Stimulated activated CD4-positive, alpha-beta T cell treated with anti-CD3 and anti-CD28 coated beads, Interleukin-15, amount 100 ng/mL, for 48 hours (primary cell): ENCODE measurements at places on chromosomes 12 and 14.
A peak's percentile ranks its signal among the peaks of the same experiment; 100 is the strongest.

DNA sequence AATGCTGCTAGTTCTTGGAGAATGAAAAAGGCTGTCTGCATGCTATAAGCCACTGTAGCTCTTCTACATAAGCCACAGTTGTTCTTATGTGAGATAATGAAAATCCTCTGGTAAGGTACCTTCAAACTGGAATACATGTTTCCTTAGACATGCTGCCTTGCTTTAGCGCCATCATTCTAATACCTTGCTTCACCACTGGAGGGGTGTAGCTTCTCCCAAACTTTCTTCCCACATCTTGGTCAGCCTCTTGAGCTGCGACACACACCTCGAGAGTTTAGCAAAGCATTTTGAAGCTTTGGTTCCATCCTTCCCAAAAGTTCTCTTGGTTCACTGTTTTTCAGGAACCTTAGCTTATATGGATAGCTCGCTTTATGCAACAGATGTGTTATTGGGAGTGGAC, 69.5 kb downstream of the NKX2-1 start:
- DNase-seq = no peak

DNA sequence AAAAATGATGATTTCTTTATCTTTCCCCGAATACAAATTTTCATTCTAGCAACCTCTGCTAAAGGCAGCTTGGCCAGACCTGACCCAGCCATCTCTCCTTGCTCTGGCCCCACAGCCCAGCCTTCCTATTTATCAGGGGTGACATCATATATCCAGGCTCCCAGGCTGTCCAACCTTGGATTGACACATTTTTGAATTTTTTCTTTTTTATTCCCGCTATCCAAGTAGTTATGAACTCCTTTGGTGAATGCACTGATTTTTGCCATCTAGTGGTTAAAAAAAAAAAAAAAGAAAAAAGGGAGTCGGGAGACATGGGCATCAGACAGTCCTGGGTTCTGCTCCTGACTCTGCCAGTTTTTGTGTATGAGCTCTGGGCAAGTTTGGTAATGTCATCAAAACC, 120.5 kb downstream of the PTPN11 start:
- DNase-seq = no peak

GRCh38 chr14:88196116-88196890, 126.8 kb downstream of the KCNK10 start:
- no peak for DNase-seq

DNA sequence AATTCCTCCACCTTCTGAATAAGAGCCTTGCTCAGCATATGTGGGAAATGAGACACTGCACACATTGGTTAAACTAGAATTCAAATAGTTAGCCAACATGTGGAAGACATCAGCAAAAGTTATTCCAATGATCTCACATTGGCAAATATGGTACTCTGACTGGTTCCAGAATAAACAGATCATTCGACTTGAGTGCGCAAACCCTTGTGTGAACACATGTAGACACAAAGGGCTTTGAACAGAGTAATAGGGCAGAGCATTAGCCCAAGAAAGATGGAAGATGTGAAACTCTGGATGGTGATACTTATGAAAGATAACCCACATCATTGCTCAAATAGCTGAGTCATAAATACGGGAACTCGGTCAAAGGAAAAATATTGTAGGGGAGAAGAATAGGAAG, 1133.4 kb upstream of the SEL1L start:
- DNase-seq = no peak

DNA sequence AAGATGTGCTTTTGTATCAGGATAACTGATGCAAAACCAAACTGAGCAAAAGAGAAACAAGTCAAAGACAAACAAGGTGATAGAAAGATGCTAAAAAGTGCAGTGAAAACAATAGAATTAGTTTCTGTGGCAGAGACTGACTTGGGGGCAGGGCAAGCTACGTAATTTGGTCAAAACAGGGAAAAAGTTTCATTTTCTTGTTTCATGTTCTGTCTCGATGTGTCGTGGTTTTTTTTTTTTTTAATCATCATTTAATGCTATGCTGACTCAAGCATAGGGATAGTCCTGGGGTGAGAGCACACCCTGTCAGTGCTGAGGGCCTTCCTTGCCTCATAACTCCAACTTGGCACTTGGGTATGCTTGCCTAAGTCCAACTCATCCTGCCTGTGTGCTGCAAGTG, 144.1 kb upstream of the PTPRQ start:
- DNase-seq = no peak

DNA sequence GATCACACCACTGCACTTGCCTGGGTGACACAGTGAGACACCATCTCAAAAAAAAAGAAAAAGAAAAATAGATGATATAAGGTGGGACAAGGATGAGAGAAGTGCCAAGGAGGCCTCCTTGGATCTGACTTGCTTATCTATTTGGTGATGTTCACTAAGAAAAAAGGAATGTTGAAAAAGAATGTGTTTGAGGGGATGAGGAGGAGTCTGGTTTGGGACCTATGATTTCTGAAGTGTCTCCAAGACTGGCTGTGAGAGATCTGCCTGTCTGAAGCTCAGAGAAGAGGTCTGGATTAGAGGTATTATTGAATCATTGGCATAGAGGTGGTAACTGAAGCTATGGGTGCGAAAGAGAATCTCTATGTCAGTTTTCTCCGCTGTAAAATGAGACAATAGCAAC, 42.8 kb downstream of the BCAT1 start:
- no peak for DNase-seq

DNA sequence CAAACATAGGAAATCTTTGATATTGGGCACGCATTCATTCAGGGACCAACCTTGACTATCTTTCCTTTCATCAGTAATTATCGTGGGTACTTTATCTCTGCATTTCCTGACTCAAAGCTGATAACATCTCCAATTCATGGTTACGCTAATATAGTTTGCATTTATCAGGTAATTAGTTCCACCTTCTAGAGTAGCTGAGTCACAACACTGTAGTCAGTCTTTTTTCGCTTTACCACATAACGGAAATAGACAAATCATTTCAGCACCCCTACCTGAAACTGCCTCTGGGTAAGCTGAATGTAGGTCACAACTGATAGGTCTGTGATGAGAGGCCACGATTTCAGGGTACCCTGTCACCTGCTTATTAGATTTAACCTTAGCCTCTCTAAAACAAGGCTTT, 36.7 kb upstream of the IL22 start:
- peak; percentile 24 for DNase-seq

GRCh38 chr14:83297361-83297760, 1763.7 kb upstream of the SEL1L start:
- no peak for DNase-seq

- no peak for DNase-seq
Measured at GRCh38 chr14:90508536-90509254, 111.9 kb downstream of the CALM1 start.

- no peak for DNase-seq
Measured at GRCh38 chr14:92549105-92549858, 35.7 kb downstream of the RIN3 start.

DNA sequence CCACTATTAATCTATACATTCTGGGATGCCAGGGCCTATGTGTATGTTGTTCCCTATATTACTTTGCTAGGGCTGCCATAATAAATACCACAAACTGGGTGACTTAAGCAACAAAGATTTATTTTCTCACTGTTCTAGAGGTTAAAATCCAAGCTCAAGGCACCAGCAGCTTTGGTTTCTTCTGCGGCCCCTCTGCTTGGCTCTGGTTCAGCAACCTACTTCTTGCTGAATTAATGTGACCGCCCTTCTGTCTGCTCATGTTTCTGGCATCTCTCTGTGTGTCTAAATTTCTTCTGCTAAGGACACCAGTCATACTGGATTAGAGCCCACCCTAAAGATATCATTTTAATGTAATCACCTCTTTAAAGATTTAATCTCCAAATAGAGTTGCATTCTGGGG, 84.7 kb downstream of the ZNF664 start:
- no peak for DNase-seq

DNA sequence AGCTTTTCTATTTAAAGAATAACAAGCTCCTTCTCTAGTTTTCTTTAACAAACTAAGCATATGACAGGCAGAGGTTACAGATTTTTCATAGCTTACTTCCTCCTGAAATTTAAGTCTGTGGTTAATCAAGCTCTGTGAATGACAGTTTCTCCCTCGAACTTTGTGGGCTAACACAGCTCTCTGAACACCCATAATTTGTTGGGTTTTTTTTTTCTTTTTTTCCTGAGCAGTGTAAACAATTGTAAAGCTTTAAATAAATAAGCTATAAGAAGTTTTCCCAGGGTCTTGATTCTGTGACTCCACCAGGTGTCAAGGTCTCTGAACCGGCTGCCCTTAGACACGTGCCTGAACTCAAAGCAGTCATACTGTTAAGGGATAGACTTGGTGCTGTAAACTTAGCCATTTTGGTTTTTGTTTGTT, 128.1 kb upstream of the AMIGO2 start:
- DNase-seq = no peak

DNA sequence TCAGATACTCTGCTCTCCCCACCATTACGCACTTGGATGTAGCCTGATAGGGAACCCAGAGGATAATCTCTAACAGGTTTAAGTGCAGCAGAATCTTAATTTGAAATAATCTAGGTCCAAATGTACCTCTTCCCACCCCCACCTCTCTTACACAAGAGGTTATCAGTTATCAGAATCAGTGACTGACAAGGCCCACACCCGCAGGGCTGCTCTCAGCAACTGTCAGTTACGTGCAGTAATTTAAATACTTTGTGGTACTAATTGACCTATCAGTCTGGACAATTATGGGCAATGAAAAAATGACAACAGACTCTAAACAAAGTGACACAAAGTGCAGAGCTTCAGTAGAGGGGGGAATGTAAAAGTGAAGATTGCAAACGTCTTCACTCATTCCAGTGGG, 74.0 kb downstream of the CLIP1 start:
- no peak for DNase-seq

GRCh38 chr14:61647704-61648103, 47.6 kb upstream of the HIF1A start:
- DNase-seq = no peak

DNA sequence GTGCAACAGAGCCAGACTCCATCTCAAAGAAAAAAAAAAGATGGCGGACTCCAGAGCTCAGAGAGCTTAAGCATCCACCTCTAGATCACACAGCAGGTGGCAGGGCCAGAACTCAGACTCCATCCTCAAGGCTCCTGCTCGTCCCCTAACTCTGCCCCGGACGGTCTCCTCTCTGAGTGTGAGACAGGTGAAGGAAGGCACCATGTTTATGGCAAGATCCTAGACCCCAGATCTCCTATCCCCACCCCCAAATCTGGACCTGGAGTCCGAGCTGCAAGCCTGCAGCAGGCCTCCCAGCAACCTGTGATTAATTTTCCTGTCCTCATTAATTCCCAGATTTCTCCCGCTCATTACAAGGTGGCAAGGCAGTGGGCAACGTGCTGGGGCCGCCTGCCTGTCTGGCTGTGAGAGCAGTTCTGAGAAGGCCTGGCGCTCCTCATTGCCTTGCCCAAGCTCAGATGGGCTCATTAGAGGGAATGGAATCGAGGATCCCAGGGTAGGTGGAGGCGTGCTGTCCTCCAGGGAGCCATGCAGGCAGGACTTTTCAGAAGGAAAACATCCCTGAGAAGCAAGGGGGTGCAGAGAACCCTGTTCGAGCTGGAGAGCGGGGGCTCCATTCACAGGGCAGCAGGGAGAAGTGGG, 296.6 kb upstream of the RTL1 start:
- no peak for DNase-seq

DNA sequence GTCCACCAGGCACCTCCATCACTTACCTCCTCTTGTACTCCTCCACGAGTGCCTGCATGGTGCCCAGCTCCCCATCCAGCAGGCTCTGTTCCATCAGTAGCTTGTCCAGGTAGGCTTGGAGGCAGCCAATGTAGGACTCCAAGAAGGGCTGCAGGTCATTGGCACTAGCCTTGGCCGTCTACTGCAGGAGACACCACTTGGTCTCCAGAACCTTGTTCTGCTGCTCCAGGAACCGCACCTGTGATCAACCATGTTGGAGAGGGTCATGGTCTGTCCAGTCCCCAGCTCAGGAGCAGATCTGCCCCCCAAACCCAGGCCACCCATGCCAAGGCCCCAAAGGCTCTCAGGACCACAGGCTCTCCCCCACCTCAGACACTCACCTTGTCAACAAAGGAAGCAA, 23.9 kb downstream of the KRT76 start:
- no peak for DNase-seq

- DNase-seq = no peak
Measured at GRCh38 chr12:57603815-57604453, 690 bp upstream of the DTX3 start.

DNA sequence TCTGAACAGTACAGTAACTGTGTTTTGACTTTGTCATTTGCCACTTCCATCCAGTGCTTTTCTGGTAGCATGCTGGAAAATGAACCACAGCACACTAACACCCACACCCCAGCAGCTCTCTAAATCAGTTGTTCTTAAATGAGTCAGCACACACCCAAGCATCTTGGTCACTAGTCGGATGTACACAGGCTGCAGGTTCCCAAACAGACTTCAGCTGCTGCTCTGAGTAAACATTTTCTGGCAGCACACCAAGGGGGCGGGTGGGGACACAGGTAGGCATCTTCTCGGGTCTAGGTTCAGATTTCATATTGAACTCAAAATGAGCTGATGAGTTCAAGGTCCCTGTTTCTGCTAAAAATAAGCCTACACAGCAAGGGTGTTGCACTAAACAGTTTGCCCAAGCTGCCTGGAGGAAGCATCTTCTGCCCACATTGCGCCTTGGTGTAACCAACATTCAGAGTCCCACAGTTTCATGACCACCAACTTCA, 39.8 kb downstream of the IFNG start:
- DNase-seq = peak; percentile 70

GRCh38 chr14:33686218-33686617, 264.7 kb downstream of the EGLN3 start:
- no peak for DNase-seq

DNA sequence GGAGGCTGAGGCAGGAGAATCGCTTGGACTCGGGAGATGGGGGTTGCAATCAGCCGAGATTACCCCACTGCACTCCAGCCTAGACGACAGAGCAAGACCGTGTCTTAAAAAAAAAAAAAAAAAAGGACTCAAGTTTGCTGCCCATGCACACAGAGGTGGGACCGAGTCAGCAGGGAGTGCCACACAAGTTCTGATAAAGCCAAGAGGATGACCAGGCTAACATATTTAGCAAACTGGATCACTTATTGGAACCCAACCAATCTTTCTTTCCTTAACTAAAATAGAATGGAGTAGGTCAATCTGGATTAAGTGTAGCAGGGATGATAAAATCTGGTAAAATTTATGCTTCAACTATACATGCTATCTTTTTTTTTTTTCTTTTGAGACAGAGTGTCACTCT, 190.4 kb upstream of the FOXN3 start:
- DNase-seq = no peak

GRCh38 chr14:70962935-70963334, 55.7 kb downstream of the PCNX1 start:
- no peak for DNase-seq

GRCh38 chr12:38399711-38400206, 83.2 kb downstream of the ALG10B start:
- no peak for DNase-seq

GRCh38 chr12:45183246-45183645, 32.6 kb upstream of the ANO6 start:
- no peak for DNase-seq

DNA sequence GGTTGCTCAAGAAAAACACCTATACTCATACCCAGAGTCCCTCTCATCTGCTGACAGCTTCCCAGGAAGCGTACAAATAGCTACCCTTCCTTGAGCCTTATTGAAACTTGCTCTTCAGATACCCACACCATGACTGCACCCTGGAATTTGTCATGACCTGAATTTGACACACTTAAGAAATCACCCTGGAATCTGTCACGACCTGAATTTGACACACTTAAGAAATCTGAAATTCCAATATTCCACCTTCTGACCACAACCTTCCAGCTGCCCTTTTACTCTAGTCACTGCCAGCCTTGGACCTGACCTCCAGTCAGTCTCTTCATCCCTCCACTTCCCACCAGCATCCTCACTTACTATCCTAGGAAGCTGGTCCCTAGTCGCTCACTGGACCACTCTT, 1.1 kb upstream of the HAL start:
- DNase-seq = no peak

GRCh38 chr14:26820138-26820537, 222.3 kb upstream of the NOVA1 start:
- DNase-seq = no peak
